ENCODE measurements at places on chromosomes 12 and 14.

DNA sequence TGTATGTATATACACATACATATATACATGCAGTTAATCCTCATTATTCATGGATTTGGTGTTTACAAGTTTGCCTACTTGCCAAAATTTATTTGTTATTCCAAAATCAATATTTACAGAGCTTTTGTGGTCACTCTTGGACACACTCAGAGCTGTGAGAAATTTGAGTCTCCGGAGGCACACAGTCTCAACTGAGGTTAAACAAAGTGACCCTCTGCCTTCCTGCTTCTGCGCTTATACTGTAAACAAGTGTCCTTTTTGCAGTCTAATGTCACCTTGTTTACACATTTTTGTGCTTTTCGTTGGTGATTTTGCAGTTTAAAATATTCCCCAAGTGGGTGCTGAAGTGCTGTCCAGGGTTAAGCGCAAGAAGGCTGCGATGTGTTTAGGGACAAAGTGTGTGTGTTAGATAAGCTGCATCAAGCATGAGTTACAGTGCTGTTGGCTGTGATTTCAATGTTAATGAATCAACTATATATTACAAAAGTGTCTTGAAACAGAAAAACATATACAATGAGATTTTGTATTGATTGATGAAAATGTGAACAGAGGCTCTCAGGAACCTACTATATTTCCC is 13.1 kb upstream of the LTA4H start:
- no peak for DNase-seq

DNA sequence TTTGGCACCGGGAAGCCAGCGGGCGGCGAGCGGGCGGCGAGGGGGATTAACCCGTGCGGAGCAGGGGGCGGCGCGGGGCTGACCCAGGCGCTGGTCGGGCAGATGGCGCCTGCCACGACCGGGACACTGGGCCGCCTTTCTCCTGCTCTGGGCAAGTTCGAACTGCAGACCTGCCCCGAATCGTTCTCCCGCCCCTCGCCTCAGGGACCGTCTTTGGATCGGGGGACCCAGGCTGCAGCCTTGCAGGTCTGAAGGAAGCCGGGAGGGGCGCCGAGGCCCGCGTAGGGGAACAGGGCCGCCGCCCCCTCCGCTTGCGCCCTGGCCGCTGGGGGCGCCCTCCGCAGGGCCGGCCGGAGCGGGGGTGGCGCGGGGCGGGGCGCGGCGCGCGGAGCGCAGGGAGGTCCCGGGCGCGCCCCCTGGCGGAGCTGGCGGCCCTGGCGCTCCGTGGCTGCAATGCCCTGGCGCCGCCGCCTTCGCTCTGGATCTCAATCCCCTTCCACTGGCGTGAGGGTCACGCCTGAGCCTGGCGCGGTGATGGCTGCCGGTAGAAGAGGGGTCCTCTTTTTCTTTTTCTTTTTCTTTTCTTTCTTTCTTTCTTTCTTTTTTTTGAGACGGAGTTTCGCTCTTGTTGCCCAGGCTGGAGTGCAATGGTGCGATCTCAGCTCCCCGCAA is 449 bp upstream of the LTBP2 start:
- DNase-seq = peak; percentile 68

DNA sequence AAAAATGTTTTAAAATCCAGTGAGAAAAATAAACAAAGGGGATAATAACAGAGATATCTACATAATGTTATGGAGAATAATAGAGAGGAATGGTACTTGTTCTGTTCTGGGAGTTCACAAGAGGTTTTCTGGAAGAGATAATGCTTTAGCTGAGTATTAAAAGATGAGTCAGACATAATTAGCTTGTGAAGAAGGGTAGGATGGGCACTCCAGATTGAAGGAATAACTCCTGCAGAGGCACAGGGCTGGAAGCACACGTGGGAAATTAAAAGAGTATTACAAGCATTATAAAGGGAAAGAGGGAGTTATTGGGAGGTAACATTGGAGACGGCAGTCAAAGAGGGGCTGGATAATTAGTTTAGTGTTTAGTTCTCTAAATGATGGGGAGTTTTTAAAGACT is 124.9 kb upstream of the BTG1 start:
- no peak for DNase-seq

GRCh38 chr12:9960590-9960989 is 10.6 kb upstream of the CLEC12A start:
- DNase-seq = no peak

GRCh38 chr14:50649691-50650090 is 18.4 kb downstream of the SAV1 start:
- DNase-seq = no peak

GRCh38 chr12:10613349-10614055 is at the start of gene MAGOHB:
TSS of gene MAGOHB (minus strand) at chr12:10613609. CDS start at chr12:10613532, 77 bp downstream.
- peak; percentile 99 for DNase-seq

DNA sequence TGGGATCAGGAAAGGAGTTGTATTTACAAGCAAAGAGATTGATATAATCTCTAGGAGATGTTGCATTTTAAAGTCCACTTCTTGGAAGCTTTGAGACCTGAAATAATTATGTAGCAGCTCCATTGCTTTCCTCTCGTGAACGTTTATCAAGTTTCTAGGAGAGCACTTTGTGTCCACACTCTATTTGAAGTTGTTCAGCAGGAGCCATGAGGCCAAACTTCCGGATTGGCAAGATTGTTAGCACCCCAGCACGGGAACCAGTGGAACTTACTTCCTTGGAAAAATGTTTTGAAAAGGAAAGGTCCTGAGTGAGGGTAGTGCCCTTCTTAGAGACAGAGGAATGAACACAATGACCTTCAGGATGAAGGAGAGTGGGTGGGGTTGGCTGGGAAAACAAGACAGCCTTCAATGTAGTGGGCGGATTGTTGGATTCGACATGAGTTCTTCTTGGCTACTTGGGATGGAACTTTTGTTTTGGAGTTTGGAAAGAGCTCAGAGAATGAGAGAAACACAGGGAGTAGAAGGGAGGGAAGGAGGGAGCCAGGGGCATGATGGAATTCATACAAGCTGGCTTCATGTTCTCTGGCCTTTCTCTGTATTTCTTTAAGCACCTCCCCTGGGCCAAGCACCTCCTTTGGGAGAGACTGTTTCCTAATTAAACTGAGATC is 23.8 kb upstream of the CISTR start:
- DNase-seq = no peak

DNA sequence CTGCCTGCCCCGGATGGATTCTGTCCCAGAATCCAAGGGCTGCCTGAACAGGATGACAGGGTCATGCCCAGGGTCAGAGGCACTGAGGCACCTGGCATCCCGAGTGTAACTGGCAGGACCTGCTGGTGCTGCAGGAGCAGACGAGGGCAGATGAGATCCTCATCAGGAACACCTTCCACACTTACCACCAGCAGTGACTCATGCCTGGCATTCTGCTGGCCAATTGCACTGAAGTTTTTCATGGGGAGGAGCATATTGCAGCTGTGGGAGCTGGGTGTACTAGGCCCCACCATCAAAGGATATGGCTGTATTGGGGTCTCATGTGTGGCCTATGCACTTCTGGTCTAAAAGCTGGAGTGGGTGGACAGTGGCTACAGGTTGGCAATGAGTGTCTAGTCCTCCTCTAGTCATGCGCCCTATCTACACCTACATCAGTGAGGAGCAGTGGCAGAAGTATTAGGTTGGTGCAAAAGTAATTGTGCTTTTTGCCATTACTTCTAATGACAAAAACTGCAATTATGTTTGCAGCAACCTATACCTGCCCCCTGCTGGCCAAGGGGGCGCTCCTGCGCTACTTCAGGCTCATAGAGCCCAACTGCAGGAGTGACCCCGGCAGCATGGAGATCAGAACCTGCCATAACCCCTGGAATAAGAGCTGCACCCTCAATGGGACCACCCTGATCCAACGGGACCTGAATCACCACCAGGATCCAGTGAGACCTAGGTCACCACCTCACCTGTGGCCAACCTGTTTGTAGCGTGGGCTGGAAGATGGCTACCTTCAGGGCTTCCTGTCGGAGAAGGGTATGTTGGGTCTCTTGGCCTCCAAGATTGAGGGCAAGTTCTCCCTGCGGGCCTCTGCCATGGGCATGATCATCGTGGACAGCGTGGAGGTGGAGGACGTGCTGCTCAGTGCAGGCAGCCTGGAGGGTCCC is 8.0 kb upstream of the C12orf42 start:
- peak; percentile 18 for DNase-seq

- no peak for DNase-seq
These were observed 3.3 kb downstream of the ENO2 start for GRCh38 chr12:6917491-6918231.
